Mammary epithelial cell (primary cell): ENCODE measurements at places on chromosomes 1 and 21.

DNA sequence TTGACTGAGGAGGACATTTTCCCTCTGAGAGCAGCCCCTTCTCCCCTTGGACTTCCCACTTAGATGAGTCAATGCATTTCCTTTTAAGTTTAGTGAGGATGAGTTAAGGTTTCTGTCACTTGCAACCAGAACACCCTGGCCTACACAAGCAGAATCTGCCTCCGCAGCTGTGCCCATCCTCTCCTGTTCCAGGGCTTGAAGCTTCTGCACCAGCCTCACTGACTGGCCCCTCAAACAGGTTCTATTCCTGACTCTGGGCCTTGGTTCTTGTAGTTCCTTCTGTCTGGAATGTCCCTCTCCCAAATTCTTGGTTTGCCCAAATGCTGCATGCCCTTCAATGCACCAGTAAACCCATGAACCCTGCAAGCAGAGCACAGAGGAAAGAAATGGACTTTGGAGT is 394.4 kb downstream of the PTPRU start:
- no peak for DNase-seq

DNA sequence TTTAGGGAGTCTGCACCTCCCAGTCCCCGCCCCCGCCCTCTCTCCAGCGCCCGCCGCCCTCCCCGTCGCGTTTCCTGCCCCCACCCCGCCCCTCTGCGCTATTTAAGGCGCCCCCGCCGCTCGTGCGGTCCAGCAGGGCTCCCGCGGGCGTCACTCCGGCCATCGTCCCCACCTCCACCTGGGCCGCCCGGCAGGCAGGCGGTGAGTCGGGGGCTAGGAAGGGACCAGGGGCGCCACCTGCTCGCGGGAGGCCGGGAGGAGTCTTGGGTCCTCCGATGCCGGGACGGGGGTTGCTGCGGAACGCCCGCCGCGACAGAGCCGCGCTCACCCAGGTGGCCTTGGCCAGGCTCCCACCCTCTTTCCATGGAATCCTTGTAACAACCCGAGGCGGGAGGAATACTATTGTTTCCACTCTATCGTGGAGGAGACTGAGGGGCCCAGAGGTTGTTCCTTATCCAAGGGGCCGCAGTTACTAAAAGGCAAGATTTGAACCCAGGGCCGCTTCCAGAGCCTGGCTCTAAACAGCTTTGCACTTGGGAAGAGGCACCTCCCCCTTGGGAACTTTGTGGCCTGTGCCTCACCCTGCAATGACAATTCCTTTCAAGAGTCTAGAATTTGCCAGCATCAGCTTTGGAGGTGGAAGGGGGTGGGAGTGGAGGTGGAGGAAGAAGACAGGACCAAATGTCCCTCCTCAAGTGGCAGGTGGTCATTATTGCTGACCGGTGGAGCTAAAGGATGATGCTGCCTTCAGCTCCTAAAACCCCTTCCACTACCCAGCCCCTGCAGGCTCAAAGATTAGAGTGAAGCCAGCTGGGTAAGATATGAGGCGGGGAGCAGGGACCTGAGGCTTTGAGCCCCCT is at the start of gene GJA4:
Gene GJA4 (plus strand): TSS at position 132 of the 860 bp plus-strand sequence. CDS start 1,215 bp downstream, outside the sequence.
- no peak for DNase-seq

GRCh38 chr21:17466166-17466565 is 46.7 kb upstream of the CXADR start:
- DNase-seq = peak; percentile 57

DNA sequence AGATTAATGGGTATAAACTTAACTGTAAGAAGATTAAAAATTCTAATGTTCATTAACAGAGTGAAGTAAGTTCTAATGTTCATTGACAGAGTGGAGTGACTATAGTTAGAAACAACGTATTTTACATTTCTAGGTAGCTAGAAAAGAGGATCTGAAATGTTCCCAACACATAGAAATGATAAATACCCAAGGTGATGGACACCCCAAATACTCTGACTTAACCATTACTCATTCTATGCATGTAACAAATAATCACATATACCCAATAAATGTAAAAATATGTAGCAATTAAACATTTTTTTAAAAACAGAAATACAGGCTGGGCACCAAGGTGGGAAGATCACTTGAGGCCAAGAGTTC is 62.1 kb downstream of the ABL2 start:
- DNase-seq = no peak

- DNase-seq = no peak
Measured at GRCh38 chr1:242728696-242729095, 204.2 kb upstream of the PLD5 start.

GRCh38 chr1:97461782-97462181 is 459.1 kb downstream of the DPYD start:
- no peak for DNase-seq

DNA sequence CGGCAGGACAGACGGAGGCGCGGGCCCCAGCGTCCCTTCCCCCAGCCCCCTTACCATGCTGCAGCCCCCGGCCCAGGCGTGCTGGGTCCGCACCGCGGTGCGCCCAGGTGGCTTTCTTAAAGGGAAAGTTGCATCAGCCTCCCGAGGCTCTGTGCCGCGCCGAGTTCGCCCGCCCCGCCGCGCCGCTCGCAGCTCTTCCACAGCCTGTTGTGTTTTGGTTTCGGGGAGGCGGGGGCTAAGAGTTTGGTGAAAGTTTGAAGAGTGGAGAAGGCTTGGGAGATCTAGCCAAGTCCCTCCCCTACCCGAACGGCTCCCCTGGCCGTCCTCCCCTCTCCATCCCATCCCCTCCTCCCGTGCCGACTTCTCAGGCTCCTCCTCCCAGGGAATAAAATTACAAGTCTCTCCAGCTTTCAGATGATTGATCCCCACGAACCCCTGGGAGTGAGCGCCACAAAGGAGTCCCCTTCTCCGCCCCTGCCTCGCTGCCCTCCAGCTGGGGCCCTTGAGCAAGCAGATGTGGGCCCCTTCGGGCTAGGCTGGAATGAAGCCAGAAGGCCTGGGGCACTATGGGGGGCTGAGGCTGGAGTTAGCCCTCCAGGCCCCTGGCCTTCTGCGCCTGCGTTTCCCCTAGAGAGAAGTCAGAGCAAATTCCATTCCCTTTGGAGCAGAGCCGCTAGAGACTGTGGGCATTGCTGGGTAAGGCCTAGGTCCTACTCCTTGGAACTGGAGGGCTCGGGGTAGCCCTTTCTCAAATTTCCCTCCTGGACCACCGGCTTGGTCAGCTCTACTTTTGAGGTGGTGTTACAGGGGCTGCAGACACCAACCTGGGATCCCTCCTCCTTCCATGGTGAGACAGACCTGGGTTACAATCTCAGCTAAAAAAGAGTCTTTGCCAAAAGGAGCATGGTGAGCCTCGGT is at the start of gene SLC6A9:
Gene SLC6A9 (minus strand): TSS at position 211 of the 918 bp plus-strand sequence. CDS start 7,185 bp downstream, outside the sequence.
- peak; percentile 67 for DNase-seq

DNA sequence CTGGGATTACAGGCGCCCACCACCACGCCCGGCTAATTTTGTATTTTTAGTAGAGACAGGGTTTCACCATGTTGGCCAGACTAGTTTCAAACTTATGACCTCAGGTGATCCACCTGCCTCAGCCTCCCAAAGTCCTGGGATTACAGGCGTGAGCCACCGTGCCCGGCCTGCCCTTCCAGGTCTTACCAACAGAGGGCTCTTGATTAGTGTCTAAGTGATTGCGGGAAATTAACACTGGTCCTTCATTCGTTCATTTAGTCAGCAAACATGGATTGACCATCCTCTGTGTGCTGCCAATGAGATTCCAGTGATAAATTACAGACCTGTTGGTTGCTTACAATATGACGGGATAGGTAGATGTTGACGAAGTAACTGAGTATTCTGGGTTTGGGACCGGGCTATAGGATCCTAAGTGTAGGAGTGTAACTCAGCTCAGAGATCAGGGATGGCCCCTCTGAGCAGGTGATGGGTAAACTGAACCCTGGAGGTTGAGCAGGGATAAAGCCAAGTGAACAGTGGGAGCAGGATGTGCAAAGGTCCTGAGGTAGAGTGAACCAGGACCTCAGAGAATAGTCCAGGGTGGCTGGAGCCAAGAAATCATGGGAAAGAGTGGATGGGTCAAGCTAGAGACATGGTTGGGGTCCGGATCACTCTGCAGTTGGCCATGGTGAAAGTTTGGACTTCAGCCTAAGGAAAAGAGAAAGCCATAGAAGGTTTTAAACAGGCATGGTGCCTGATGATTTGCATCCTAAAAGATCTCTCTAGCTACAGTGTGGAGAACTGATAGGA is 171.2 kb downstream of the KAZN start:
- DNase-seq = no peak

DNA sequence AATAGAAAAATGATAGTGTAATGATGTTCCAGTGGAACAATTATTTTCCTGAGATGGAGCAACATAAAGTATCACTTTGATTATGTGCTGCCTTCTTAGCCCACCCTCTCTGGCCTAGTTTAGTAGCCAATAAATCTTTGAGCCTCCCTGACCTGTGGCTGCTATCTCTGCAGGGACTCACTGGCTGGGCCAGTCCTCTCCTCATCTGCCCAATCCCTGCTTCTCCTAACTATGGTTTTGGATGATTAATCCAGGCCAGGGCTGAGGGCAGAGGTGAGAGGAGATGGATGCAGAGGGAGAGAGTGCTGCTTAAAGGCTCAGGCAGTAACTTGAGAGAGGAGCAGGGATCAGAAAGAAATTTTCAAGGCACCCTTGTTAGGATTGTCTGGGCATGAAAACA is 89.0 kb upstream of the CD34 start:
- DNase-seq = no peak

DNA sequence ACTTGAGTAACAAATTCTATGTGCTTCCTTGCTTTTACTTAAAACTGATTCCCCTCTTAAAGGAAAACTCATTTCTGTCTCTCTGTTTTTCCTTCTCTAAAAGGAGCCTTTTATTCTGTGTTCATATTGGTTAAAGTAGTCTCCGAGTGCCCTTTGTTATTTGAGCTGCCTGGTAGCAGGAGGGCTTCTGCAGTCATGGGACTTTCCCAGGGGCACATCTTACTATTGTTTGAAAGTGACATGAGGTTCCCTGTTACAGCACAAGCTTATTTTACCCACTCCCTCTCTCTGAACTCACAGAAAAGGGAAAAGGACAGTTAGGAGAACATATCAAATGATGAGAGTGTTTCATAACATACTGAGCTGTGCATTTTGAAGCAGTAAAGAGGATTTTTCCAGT is 58.1 kb upstream of the ANGPTL1 start:
- DNase-seq = no peak

- DNase-seq = no peak
Measured at GRCh38 chr1:242002510-242002909, 3.6 kb upstream of the MAP1LC3C start.
